ENCODE measurements at places on chromosomes 7 and 10. TPM values are rescaled to one million over a fixed set of nuclear protein-coding genes. Genes with fewer than 3 reads are reported as not detected.

DNA sequence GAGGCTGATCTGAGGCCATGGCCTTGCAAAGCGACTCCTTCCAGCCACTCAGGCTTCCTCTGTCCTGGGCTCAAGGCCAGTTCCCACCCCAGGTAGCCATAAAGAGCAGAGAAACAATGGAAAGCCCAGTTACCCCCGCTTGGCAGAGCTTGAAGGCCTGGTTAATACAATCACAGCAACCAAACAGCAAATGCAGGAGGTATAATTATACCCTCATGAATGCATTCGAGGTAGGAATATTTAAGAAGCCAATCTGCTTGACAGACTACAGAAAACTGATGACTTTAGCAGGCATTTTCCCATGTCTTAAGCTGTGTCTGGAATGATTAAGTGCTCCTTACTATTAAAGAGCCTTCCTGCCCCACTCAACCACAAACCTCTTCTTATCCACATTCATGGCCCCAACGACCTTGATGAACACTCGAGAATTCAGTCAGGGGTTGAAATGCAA, 114.1 kb upstream of the MACROH2A2 start:
- no peak overlapping the region for H3K4me3 ChIP-seq
- H3K36me3 ChIP-seq = no peaks in the 10 kb centered on the region
- H3K4me1 ChIP-seq = no peaks in the 10 kb centered on the region
- H3K27ac ChIP-seq = no peak overlapping the region

DNA sequence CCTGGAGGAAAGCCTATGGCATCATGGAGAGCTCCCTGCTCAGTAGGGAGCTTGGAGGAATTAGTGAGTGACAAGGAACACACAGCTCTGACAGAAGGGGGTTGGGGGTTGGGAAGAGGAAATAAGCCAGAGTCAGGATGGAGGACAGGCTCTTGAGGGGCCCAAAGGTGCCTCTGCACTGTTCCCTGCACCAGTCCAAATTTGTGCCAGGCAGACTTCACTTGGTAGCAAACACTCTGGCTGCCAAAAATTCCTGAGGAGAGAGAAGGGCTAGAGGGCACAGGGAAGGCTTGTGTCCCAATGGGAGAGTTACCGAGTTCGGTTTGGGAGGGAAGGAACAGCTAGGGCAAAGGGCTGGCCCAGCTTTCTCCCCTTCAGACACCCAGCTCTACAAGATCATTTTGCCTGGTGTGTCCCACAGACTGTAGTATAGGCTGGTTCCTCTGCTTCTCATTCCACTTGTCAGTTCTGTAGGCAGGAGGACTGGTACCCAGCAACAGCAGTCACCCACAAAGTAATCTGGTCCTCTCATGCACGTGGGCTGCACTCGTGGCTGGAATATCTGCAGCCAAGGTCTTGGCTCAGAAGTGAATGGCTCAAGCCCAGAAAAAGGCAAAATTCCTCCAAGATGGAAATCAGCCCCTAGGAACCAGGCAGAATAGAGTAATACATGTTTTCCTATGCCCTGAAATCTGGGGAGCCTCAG, 8.0 kb upstream of the KCNIP2 start:
- no peaks in the 10 kb centered on the region for H3K36me3 ChIP-seq
- no peaks in the 10 kb centered on the region for H3K27me3 ChIP-seq
- H3K4me3 ChIP-seq = no peak overlapping the region
- no peak overlapping the region for H3K27ac ChIP-seq

The NXPH1 gene
- total RNA-seq = 0.17 TPM

DNA sequence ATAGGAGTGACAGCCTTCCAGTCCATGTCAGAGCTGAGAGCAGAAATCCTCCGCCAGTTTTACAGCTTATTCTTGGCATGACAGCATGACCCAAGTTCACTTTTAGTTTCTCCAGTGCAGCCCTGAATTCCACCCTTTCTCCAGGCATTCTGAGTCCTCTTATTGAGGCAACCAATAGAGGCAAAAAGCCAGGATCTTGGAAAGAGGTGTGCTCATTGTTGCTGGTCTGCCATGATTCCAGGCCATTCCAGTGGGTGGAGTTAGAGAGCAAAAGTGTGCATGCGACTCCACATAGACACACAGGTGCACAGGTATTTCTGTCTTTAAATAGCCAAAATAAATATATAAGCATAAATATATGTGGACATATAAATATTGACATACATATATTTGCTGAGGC, 224.7 kb upstream of the ADARB2 start:
- no peak for DNase-seq
- H3K4me3 ChIP-seq = no peak overlapping the region
- no peaks in the 10 kb centered on the region for H3K27me3 ChIP-seq
- H3K36me3 ChIP-seq = no peaks in the 10 kb centered on the region

GRCh38 chr10:74039561-74040145, 41.7 kb downstream of the VCL start:
- peaks cover 13% of the 10 kb centered on the region for H3K36me3 ChIP-seq
- DNase-seq = no peak
- no peak overlapping the region for H3K27ac ChIP-seq
- no peak overlapping the region for H3K4me3 ChIP-seq
- H3K27me3 ChIP-seq = no peaks in the 10 kb centered on the region
- peaks cover 3% of the 10 kb centered on the region for H3K4me1 ChIP-seq
